Heart left ventricle (tissue), 16 donors: ENCODE measurements at places on chromosomes 1 and 21. TPM values are rescaled to one million over a fixed set of nuclear protein-coding genes. Genes with fewer than 3 reads are reported as not detected.

The KANK4 gene
- 0.08 TPM for polyA plus RNA-seq

The EYA3 gene
- polyA plus RNA-seq, result 5.8 TPM

The RBM11 gene
- polyA plus RNA-seq, result not detected

The TMEM240 gene
- 12.4 TPM for polyA plus RNA-seq

The RAVER2 gene
- polyA plus RNA-seq, result 9.9 TPM

The RGS1 gene
- polyA plus RNA-seq, result 6.3 TPM

The NTMT2 gene
- 1.1 TPM for polyA plus RNA-seq

The ZYG11B gene
- polyA plus RNA-seq, result 16.6 TPM

The CGN gene
- 0.18 TPM for polyA plus RNA-seq

The RSPO1 gene
- polyA plus RNA-seq, result not detected

The SAMSN1 gene
- polyA plus RNA-seq, result 0.88 TPM

The FCRL1 gene
- polyA plus RNA-seq, result not detected

The SLC9A1 gene
- 15.1 TPM for polyA plus RNA-seq

The XPR1 gene
- 18.6 TPM for polyA plus RNA-seq

The IGSF9 gene
- not detected for polyA plus RNA-seq

The CCT3 gene
- polyA plus RNA-seq, result 83.1 TPM

DNA sequence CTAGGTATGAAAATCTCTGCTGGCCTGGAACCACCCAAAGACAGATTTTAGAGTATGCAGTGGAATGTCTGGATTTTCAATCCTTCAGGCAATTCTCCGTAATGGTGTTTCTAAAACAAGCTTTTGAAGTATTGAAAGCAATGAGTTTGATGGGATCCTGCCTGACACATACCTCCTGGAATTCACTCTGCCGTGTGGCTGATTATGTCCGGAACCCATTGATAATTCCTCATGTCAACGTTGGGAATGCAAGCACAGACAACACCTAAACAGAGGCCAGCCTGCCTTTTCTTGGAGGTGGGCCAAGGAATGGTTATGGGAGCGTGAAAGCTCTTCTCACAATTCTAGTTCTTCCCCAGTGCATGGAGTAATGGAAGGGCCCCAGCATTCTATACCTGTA, 168.9 kb upstream of the HMCN1 start:
- no peak for DNase-seq

DNA sequence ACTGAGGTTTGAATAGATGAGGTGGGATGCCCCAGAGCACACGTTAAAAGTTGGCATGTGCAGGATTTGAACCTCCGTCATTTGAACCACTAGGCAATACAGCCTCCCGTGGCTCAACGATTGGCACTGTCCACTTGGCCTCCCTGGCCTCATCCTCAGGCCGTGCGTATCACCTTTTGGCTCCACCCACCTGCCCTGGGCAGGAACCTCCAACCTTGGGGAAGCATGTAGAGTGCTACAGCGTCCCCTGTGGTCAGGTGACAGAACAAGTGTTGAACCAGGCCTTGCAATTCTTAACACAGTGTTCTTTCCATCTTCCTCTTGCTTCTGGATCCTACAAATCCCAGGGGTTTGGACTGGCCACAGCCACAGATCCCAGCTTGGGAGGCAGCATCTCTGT, 112.6 kb downstream of the PAX7 start:
- DNase-seq, result no peak

GRCh38 chr21:23684431-23684830, 1922.8 kb downstream of the MRPL39 start:
- no peak for DNase-seq

DNA sequence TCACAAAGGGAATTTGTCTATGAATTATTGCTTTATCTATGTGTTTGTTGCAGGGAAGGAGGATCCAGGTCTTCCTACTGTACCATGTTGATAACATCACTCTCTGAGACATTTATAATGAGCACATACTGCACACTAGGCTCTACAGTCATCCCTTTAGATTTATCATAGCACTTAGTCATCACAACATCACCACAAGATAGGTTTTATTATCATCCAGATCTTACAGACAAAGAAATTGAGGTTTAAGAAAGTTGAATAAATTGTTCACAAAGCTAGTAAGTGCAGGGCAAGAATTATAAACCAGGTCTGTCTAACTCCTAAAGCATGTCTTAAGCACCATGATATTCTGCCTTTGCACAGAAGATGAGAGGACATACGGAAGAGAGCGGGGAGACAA, 121.1 kb upstream of the ST6GALNAC5 start:
- DNase-seq, result no peak

- DNase-seq, result peak; percentile 36
Observed at GRCh38 chr1:906600-907420, 16.9 kb upstream of the SAMD11 start.

GRCh38 chr1:21335750-21336224, 45.5 kb upstream of the ECE1 start:
- no peak for DNase-seq

GRCh38 chr21:46665566-46665965, 30.1 kb downstream of the PRMT2 start:
- no peak for DNase-seq

- DNase-seq, result no peak
Observed at GRCh38 chr1:40929155-40929554, 50.3 kb upstream of the CTPS1 start.

DNA sequence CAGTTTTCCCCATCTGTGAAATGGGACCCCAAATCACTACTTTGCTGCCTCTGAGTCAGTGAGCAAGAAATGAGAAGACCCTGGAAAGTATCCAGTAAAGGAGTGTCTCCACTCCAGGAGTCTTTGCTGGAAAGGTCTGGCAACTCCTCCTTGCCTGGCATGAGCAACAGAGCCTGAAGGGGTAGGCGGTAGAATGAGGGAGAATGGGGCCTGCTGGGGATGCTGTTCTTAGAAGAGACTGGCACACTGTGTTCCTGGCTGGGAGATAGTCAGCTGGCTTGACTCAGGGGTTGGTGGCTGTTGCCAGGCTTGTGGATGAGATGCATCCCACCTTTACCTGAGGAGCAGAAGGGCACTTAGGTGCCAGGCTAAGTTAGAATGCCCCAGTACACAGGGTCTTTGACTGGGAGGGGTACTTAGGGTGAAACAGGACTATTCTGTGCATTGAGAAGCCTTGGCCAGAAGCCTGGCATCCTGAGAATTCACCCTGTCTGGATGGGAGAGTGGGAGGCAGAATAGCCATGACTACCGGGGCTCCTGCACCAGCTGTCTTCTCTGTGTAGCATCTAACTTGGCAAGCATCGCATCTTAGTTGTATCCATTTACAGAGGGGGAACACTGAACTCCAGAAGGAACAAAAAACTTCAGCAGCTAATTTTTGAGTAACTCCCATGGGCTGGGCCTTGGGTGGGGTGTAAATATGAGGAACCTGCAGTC, 2.5 kb downstream of the MFSD2A start:
- DNase-seq, result no peak

- DNase-seq, result no peak
Observed at GRCh38 chr1:15120251-15120945, 33.1 kb upstream of the TMEM51 start.

- no peak for DNase-seq
Observed at GRCh38 chr1:245148861-245149260, 5.9 kb upstream of the KIF26B start.

GRCh38 chr1:156571261-156571852, 1.0 kb downstream of the IQGAP3 start:
- no peak for DNase-seq

DNA sequence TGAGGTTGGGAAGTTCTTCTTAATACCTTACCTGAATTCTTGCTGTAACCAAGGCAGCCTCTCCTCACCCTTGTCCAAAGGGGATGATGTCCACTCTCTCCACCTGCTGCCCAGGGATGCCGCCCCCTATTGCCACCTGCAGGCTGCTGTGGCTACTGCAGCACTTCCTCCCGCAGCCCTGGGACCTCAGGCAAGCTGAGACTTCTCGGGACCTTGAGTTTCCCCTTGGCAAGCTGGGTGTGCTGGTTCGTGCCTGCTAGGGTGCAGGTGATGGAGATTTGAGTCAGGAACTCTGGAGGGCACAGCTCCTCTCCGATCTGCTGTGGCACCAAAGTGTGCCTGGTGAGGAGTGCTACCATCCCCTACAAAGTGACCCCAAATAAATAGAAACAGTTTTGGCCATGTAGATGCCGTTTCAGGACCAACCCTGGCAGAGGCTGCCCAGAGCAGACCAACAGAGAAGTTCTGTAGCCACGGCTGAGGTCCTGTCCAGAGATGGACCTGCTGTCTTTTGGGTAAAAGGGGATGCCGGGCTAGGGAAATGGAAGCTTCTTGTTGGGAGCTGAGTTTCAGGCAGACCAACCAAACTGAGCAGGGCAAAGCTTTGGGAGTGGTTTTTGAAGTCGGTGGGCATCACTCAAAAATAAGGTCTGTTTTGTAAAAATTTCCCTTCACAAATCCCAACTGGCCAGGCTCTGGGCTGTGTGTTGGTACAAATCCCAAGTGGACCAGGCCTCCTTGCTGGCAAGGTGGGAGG, 31.7 kb downstream of the RUNX3 start:
- DNase-seq, result peak; percentile 44

- DNase-seq, result no peak
Observed at GRCh38 chr1:228071839-228072657, 10.5 kb upstream of the ARF1 start.

DNA sequence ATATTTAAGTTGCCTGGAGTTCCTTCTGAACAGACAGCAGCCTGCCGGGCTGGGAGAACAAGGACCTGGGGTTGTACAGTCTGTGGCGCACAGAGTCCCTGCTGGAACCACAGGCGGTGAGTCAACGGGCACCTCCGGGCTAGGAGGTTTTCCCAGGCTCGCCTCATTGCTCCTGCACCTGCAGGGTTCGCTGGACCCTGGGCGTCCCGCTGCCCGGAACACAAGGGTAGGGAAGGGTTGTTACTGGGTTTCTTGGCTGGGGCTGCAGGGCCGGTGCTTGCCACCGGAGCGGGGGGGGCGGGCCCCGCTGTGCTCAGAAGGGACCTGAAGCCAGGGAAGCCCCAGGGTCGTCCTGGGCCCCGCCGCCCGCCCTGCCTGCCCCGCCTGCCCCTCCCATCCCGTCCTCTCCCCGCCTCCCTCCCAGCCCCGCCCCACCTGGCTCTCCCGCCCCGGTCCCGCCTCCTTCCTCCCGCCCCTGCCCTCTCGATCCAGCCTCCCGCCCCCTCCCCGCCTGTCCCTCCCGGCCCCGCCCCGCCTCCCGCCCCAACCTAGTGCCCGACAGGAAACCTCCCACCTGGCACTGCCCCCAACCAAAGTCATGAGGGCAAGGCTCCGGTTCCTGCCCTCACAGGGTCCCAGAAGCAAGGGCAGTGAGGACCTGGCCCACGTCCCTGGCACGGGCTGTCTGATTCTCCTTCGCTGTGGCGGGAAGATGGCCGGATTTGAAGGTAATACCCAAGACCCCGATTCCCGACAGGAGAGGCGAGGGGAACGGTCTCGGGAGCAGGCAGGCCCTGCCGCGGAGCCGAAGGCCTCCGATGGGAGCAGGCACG, 6.8 kb downstream of the JMJD4 start:
- DNase-seq, result peak; percentile 85

DNA sequence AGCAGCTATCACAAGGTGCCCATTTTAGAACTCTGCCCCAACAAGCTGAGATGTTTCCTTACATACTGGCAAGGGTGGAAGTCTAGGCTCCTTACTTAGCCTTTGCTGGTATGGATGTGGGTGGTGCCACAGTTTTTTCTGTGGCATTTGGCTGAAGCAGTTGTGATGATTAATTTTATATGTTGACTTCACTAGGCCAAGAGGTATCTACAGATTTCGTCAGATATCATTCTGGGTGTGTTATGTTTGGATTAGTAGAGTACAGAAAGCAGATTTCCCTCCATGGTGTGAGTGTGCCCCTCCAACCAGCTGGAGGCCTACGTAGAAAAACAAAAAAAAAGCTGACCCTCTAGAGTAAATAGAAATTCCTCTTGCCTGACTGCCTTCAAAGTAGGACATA, 317.0 kb downstream of the BARHL2 start:
- DNase-seq, result no peak

DNA sequence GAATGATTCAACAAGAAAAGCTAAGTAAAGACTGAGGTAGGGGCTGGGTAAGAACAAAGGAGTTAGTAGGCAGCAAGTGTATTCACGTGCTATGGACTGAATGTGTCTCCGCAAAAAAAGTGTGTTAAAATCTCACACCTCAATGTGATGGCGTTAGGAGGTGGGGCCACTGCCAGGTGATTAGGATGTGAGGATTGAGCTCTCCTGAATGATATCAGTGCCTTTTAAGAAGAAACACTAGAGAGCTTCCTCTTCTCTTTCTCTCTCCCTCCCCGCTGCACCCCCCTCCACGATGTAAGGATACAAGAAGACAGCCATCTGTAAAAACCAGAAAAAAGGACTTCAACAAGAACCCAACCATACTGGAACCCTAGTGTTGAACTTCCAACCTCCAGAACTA, 396.1 kb upstream of the PLXNA2 start:
- no peak for DNase-seq

GRCh38 chr1:27885114-27885528, 12.8 kb downstream of the THEMIS2 start:
- DNase-seq, result no peak

DNA sequence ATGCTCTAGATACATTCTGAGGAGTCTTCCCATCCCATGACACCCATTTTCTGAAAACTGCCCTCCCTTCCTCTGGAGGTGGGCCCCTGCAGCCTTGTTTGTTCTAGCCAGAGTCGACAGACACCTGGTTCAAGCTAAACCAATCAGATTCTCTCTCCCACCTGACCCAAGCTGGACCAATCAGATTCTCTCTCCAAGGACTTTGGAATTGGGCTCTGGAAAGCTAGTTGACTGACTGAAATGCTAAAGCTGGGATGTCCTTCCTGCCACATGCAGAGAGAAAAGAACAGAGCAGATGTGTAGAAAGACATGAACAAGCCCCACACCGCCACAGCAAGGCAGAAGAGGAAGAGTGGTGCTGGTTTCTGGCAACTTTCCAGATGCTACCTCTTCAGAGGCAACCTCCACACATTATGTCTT, 24.6 kb downstream of the ASAP3 start:
- DNase-seq, result no peak

GRCh38 chr21:15409031-15409430, 320.8 kb upstream of the USP25 start:
- no peak for DNase-seq

DNA sequence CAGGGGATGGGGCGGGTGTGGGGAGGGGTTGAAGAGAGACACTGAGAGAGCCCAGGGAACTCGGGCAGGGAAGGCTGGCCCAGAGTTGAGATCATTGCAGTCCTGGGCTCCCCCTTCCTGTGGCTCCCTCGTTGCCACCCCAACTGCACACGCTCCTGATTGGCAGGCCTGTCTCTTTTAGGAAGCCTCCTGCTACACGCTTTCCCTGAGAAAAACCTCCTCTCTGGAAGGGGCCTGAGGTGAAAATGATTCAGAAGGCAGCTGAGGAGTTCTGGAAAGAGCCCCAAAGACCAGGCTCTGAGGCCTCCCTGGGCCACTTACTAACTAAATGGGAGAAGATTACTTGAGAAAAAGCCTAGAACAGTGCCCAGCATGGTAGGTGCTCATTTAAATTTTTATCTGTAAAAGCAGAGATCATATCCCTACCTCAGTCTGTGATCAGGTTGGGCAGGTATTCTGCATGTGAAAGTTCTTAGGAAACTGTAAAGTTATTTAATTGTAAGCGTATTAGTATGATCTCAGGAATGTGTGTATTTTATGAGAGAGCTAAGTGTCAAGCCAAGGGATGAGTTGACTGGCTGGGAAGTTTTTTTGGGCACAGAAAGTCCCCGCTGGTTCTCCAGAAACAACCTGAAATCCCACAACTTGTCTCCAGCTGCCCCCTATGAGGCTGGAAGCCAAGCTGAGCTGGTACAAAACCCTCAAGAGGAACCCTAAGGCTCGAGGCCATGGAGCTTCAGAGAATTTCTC, 65.2 kb upstream of the EPS8L3 start:
- DNase-seq, result no peak

- DNase-seq, result no peak
Observed at GRCh38 chr21:40334159-40334558, 466.9 kb downstream of the PCP4 start.
